ENCODE measurements at places on chromosomes 12 and 14.

- H3K27ac ChIP-seq, result no peak overlapping the region
- H3K36me3 ChIP-seq, result peaks cover 87% of the 10 kb centered on the region
- H3K27me3 ChIP-seq, result no peaks in the 10 kb centered on the region
- no peaks in the 10 kb centered on the region for H3K4me1 ChIP-seq
Observed at GRCh38 chr12:49797449-49797776, 30.8 kb downstream of the NCKAP5L start.

DNA sequence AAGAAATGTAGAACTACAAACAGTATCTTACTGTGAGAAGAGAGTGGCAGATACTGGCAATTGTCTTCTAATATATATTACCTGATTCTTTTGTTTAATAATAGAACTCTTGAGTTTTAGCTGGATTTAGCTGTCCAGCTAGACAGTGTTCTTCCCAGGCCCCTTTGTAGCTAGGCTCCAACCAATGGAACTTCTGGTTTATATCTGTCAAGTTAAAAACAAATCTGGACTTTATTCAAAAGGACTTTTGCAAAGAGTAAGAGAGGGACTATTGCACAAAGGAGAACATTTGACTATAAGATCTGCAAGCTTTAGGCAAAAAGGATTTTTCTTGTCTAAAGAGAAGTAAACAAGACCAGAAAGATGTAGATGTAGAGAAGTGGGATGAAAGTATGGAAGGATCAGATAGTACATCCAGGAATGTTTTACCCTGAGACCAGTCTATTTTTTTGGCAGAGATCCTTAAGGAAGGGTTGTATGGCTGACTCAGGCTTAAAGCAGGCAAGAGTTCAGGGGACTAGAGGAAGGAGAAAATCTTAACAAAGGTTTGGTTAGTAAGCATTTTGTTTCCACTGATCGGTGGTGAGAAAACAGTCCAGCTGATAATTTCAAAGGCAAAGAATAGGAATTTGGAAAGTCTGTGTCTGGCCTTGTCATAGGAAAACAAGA, 111.1 kb upstream of the PLEKHA5 start:
- H3K36me3 ChIP-seq, result no peaks in the 10 kb centered on the region
- no peak overlapping the region for H3K27ac ChIP-seq
- no peaks in the 10 kb centered on the region for H3K27me3 ChIP-seq
- H3K4me3 ChIP-seq, result no peak overlapping the region
- H3K4me1 ChIP-seq, result no peaks in the 10 kb centered on the region
- DNase-seq, result no peak

- H3K36me3 ChIP-seq, result no peaks in the 10 kb centered on the region
- no peak for DNase-seq
- no peaks in the 10 kb centered on the region for H3K4me1 ChIP-seq
- no peak overlapping the region for H3K4me3 ChIP-seq
Observed at GRCh38 chr12:32889011-32889760, 7.4 kb downstream of the PKP2 start.

DNA sequence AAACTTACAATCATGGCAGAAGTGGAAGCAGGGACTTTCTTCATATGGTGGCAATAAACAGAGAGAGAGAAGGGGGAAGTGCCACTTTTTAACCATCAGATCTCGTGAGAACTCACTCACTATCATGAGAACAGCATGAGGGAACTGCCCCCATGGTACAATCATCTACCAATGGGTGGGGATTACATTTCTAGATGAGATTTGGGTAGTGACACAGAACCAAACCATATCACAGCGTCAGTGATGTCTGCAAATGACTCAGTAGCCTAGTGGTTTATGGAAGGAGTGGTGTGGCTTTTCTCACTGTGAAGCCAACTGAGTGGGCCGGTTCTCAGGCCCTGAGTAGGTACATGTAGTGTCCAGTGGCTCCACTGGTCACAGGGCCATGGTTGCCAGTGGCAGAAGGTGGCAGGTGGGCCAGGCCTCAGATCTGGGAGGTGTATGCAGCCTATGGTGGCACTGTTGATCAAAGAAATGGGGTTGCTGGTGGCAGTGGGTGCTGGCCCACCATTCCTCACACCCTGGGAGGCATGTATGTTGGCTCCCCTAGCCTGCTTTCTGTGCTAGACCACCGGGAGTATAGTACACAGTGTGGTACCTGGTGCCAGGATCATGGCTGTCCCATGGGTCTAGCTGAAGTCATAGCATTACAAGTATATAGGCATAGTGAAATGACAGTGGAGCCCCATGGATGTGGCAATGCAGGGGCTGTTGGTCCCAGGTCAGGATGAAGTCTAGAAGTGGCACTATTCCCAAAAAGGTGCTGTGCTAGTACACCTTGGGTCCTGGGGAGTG, 191.9 kb downstream of the NUBPL start:
- no peaks in the 10 kb centered on the region for H3K27me3 ChIP-seq
- no peaks in the 10 kb centered on the region for H3K36me3 ChIP-seq
- DNase-seq, result no peak

GRCh38 chr12:14514946-14515345, 52.7 kb downstream of the PLBD1 start:
- no peak for DNase-seq
- H3K4me3 ChIP-seq, result no peak overlapping the region
- no peaks in the 10 kb centered on the region for H3K27me3 ChIP-seq
- no peaks in the 10 kb centered on the region for H3K4me1 ChIP-seq
- H3K27ac ChIP-seq, result peak overlapping the region; percentile 84
- no peaks in the 10 kb centered on the region for H3K36me3 ChIP-seq

DNA sequence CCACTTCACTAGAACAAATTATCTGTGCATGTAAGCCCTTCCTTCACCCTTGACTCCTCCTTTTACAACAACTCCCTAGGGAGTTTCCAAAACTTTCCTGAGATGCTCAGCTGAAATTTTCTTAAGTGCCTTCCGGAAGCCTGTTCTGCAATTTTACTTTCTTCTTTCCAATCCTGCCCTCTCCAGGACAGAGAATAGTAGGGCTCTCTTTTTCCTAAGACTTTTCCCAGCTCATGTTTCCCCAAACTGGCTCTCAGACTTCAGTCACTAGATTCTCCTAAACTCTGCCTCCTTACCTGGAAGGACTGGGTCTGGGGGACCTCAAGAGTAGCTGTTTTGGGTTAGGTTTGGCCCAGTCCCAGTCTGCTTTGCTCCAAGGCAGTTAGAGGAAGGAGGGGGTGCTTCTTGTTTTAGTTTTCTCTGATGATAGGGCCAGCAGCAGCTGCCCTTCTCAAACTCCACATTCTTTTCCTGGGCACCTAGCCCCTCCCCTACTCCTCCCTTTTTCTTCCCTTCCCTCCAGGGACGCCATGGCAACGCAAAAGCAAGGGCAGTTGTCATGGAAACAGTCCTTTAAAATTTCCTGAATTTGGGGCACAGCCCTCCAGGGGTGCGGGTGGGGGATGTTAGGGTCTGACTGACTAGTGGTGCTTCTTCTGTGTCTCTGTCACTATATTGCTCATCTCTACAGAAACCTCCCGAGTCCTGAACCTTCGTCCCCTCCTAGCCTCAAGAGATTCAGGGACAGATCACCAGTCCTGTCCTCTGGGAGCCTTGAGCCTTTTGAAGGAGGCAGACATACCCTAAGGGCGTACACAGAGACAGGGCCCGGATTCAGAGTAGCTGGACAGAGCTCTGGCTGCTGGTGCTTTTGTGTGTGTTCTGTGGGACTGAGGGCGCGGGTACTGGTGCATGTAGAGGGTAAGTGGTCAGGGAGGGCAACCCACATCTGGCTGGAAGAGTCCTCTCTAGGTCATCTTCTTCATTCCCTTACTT, 17.0 kb downstream of the PPP1R1A start:
- no peak overlapping the region for H3K4me3 ChIP-seq
- H3K27ac ChIP-seq, result no peak overlapping the region
- no peaks in the 10 kb centered on the region for H3K36me3 ChIP-seq
- DNase-seq, result no peak

- no peaks in the 10 kb centered on the region for H3K27me3 ChIP-seq
- no peak overlapping the region for H3K4me3 ChIP-seq
- no peaks in the 10 kb centered on the region for H3K36me3 ChIP-seq
- H3K27ac ChIP-seq, result no peak overlapping the region
Observed at GRCh38 chr12:92185052-92185451, 39.4 kb upstream of the BTG1 start.

- no peaks in the 10 kb centered on the region for H3K27me3 ChIP-seq
- peak; percentile 56 for DNase-seq
- H3K36me3 ChIP-seq, result peaks cover 31% of the 10 kb centered on the region
- peak overlapping the region; percentile 76 for H3K4me3 ChIP-seq
Observed at GRCh38 chr12:55926738-55927587, 731 bp downstream of the PYM1 start.

DNA sequence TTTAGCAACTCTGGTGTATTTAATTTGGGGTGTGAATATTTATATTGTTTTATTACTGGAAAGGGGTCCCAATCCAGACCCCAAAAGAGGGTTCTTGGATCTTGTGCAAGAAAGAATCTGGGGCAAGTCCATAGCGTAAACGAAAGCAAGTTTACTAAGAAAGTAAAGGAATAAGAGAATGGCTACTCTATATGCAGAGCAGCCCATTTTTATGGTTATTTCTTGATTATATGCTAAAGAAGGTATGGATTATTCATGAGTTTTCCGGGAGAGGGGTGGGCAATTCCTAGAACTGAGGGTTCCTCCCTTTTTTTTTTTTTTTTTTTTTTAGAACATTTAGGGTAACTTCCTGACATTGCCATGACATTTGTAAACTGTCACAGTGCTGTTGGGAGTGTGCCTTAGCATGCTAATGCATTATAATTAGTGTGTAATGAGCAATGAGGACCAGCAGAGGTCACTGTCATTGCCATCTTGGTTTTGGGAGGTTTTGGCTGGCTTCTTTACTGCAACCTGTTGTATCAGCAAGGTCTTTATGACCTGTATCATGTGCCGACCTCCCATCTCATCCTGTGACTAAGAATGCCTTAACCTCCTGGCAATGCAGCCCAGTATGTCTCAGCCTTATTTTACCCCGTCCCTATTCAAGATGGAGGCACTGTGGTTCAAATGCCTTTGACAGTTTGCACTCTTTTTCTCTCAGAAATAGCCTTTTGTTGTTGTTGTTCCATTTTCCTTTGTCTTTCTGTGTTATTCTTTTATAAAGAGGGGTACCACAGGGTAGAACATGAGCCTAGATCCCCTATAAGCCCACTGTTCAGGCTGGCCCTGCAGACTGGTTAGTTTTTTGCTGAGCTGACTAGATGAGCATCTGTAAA, 75.5 kb upstream of the DCD start:
- DNase-seq, result no peak
- H3K27me3 ChIP-seq, result peaks cover 8% of the 10 kb centered on the region
- H3K27ac ChIP-seq, result no peak overlapping the region
- no peak overlapping the region for H3K4me3 ChIP-seq

DNA sequence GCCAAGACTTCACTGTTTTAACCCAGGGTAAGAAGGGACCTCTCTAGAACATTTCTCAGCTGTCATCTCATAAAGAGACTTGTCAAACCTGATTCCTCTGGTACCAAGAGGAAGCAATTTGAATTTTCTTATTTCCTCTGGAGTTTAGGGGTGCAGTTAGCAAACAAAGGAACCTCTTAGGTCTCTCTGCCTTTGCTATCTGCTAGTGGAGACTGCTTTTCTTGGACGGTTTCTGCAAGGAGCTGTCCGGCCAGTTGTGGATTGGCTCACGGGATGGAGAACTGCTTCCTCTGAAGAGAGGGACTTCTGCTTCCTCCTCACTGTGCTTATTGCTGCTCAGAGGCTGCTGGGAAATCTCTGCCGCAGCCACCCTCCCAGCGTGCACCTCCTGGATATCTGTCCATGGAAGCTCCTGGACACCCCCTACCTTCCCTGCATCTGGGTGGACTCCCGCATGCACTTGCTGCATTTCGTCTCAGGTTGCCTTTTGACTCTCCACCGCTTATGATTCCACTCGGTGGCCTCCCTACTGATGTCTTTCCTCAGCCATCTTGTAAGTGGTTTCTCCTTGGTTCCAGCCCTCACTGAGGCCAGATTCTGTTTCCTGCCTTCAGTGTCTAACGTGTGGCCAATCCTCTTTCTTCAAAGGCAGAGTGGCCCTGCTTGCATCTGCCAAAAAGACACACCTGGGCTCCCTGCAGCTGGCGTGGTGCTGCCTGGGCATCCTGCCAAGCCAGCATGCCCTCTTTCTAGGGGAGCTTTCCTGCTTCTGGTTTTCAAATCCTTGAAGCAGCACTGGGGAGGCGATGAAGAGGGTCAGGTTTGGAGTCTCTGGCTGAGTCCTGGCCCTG, 187.3 kb downstream of the CHST11 start:
- peaks cover 15% of the 10 kb centered on the region for H3K4me1 ChIP-seq
- no peak for DNase-seq
- no peaks in the 10 kb centered on the region for H3K27me3 ChIP-seq
- no peak overlapping the region for H3K4me3 ChIP-seq
- no peak overlapping the region for H3K27ac ChIP-seq
- no peaks in the 10 kb centered on the region for H3K36me3 ChIP-seq

DNA sequence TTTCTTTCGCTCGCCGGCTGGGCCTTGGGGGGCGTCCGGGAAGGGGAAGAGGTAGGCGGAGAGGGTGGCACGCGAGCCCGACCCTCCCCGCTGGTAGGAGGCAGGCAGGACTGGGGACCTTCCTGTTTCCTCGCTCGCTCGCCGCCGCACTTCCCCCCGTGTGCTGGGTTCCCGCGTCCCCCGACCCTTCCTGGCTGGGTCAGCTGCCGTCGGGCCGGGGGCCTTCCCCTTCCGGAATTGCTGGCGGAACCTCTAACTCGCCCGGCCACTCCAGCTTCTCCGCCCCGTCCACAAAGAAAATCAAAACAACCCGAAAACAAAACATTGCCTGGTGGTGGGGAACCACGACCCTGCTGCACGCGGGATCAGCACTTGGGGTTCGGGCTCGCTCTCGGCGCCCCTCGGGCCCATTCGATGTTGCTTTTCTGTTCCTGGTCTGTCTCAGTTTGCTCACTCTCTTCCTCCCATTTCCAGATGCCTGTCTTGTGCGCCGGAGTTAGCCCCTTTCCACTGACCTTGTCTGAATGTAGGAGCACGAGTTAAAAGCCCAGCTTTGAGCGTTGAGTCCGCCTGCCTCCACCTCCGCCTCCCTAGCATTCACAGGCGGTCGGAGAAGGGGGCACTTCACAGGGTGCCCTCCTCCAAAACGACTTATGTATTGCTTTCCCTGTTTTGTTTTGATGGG, 581 bp downstream of the PAPOLA start:
- no peaks in the 10 kb centered on the region for H3K36me3 ChIP-seq
- no peak for DNase-seq
- H3K27ac ChIP-seq, result peak overlapping the region; percentile 97
- peaks cover 20% of the 10 kb centered on the region for H3K4me1 ChIP-seq
- no peaks in the 10 kb centered on the region for H3K27me3 ChIP-seq
- peak overlapping the region; percentile 99 for H3K4me3 ChIP-seq

DNA sequence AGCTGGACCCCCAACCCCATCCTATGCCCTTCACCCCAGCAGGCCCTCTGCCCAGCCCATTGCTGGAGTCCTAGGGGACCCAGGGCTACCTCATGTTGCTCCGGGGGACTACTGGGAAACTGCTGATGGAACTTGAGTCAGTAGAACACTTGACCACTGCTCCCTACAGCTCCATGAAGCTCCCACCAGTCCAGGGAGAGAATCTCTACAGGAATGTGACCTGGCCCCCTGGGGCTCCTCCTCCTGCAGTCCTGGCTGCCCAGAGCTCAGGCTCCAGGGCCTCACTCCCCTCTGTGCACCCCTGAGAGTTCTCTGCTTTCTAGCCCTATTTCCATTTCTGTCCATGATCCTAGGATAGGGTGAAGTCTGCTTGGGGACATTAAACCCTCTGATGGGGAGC, 10.8 kb upstream of the AQP2 start:
- no peaks in the 10 kb centered on the region for H3K27me3 ChIP-seq
- H3K4me1 ChIP-seq, result peaks cover 46% of the 10 kb centered on the region

Data from esophagus squamous epithelium (tissue), 5 donors.